ENCODE measurements at places on chromosomes 6 and 20.

GRCh38 chr20:60808003-60808672, 443.9 kb upstream of the CDH4 start:
- no peak for DNase-seq

DNA sequence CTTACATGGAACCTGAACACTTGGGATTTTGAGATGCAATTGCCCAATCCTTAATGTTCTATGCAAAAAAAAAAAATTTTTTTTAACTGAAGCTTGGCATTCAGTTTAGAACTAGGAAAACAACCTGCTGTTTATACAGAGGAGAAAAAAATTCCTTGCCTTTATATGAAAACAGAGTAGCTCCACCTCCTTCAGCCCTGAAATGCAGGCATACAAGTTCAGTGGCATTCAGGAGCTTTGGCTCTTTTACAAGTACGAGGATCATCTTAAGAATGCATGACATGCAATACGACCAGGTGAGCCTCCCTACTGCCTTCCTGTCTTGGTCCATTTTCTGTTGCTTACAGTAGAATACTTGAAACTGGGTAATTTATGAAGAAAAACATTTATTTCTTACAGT, 20.4 kb downstream of the PAX1 start:
- no peak for DNase-seq

- DNase-seq = no peak
Measured at GRCh38 chr6:150334790-150335783, 33.7 kb upstream of the IYD start.

DNA sequence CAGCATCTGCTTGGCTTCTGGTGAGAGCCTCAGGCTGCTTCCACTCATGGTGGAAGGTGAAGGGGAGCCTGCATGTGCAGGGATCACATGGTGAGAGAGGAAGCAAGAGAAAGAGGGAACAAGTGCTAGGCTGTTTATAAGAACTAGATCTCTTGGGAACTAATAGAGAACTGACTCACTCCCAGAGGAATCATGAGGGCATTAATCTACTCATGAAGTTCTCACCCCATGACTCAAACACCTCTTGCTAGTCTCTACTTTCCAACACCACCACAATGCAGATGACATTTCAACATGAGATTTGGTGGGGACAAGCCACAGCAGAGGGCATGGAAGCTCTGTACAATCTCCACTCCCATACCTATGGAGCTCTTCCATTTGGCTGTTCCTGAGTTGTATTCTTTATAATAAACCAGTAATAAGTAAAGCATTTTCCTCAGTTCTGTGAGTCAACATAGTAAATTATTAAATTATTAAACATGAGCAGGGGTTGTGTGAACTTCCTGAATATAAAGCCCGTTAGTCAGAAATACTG, 524.1 kb upstream of the NRSN1 start:
- no peak for DNase-seq

DNA sequence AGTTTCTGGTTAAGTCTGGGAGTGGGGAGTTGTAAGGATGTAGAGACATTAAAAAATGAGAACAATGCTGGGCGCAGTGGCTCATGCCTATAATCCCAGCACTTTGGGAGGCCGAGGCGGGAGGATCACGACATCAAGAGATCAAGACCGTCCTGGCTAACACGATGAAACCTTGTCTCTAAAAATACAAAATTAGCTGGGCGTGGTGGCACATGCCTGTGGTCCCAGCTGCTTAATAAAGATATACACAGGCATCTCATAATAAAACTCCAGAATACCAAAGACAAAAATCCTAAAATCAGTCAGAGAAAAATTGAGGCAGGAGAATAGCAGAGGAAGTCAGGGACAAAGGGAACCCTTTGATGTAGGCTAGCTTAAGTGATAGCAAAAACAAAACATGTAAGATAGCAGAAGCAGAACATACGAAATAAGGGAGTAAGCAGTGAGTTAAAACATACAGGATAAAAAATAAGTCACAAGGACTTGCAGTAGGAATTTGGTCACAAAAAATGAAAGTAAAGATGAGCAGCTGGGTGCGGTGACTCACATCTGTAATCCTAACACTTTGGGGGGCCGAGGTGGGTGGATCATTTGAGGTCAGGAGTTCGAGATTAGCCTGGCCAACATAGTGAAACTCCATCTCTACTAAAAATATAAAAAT, 23.6 kb downstream of the DDX43 start:
- no peak for DNase-seq

Data from stimulated activated CD8-positive, alpha-beta memory T cell treated with anti-CD3 and anti-CD28 coated beads, Interleukin-4, amount 100 ng/mL, for 1 hour (primary cell).